Stimulated activated CD8-positive, alpha-beta memory T cell treated with anti-CD3 and anti-CD28 coated beads, Interleukin-4, amount 100 ng/mL, for 1 hour (primary cell): ENCODE measurements at places on chromosomes 3 and 15.

DNA sequence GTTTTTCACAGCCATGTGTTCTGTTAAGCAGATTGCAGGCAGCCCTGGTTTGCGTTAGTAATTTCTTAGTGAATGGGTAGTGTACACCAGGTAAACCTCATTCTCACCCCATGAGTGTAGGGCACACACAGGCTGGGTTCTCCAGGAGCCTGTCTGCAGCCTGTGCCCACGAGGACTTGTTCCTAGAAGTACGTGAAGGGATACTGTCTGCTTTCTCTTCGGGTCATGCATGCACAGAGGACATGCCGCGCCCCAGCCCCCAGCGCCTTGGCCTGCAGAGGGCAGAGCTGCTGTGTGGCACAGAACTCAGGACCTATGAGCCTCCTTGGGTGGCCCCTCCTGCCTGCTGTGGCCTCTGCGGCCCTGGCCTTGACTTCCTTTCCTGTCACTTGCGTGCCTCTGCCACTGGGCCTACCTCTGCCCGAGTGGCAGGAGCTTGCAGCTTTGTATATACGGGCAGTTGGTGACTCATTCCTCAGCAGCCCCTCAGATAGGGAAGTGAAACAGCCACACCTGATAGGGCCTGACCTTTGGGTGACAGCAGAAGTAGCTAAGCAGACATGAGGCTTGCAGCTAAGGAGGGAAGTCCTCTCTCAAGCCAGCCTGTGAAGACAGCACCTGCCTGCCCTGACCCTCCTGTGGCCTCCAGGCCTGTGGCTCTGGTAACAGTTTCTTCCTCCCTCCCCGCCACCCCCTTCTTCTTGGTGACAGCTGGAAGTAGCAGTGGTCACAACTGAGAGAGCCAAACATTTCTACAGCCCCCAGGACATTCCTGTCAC, 19.5 kb downstream of the PPCDC start:
- peak; percentile 50 for DNase-seq

DNA sequence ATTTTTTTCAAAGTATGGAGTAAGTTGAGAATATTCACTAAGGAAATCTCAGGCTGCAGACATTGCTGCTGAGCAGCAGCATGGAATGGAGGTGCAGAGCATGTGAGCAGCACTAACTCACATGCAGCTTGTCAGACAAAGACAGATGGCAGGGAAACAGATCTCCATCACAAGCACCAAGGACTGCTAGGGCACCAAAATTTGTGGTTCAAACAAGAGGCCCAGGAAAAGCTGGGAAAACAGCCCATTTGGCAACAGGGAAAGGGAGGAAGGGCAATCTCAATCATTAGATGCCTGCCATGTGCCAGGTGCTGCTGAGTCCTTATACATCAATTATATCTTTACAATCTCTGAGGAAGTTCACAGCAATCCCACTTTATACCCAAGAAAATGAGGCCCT, 47.2 kb upstream of the EIF1B start:
- no peak for DNase-seq

- DNase-seq = no peak
Measured at GRCh38 chr15:93035953-93036810, 52.8 kb downstream of the RGMA start.

DNA sequence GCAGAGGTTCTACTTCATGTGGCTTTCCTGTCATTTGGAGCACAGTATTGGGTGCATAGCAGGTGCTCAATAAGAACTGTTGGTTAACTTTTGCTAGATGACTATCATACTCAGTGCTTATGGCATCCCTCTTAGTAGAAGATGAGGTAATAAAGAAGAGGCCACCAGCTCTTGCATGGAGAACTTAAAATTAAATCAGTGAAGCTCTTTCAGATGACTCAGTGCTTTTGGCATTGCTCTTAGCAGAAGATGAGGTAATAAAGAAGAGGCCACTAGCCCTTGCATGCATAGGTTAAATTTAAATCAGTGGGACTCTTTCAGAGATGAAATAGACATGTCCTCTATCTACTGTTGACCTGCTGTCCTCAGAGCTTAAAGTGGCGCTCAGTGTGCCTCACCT, 109.4 kb upstream of the FGF7 start:
- DNase-seq = no peak

DNA sequence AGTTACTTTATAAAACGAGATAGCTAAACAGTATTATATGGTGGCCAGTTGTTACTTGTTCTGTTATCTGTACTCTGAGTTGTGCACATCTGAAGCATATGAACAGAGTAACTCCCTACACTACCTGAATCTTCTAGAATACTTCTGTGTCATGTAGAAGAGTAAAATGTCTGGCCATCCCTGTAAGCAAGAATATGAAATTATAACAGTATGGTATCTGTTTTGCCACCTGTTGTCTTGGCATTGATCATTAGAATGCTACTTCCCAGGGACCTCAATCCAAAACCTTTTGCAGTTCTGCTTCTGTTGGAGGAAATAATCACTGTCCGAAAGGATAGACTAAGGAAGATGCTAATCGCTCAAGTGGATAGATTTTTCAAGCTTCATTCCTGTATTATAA, 1.9 kb downstream of the TEX9 start:
- no peak for DNase-seq
